Stimulated activated CD8-positive, alpha-beta memory T cell treated with anti-CD3 and anti-CD28 coated beads, Interleukin-7, amount 100 ng/mL, for 24 hours (primary cell): ENCODE measurements at places on chromosomes 5 and 9.

- no peak for DNase-seq
These were observed 8.7 kb upstream of the ERAP1 start for GRCh38 chr5:96816411-96816939.

DNA sequence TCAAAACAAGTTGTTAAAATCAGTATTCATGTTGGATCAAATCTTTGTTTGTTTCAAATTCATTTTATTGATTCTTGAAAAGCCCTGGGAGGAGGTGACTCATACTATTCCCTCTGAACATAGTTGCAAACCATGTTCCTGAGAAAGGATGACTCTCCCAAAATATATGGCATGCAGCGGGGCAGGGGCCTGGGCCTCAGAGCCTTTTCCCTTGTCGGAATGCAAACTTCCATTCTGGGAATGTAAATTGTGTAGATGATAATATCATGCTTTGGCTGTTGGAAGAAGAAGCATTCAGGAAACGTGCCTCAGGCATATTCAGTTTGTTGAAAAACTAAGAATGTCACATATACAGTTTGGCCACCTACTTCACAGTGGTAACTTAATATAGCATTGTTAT lies 242.0 kb downstream of the AUH start:
- no peak for DNase-seq

DNA sequence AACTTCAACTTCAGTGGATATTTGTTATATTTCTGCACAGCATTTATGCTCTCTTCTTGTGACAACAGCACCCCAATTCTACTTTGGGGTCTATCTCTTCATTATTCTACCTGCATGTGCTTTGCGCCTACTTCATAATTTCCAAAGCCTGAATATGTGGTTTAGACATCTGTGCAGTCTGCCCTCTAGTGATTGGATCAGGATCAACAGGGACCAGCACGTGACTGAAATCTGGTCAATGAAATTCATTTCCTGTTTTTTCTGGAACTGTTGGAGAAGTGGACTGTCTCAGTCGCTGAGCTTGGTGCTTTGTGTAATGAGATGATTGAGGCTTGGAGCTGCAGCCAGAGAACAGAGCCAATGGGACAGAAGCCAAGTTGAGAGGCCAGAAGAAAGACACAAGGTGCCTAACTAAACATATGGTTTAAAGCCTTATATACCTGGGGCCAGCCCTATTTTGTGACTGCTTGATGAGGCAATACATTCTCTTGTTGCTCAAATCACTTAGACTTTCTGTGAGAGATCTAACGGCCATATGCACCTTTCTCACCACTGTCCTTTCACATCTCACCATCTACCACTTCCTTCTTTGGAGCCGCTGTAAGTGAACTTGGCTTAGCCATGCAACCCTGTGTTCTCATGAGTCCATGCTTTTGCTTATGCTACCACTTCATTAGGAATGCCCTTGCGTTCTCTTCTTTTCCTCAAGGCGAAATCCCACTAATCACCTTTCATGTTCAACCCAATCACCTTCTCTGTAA lies 68.8 kb upstream of the PPP2R2B start:
- no peak for DNase-seq

- no peak for DNase-seq
These were observed 44.2 kb downstream of the NACC2 start for GRCh38 chr9:136050701-136051452.

DNA sequence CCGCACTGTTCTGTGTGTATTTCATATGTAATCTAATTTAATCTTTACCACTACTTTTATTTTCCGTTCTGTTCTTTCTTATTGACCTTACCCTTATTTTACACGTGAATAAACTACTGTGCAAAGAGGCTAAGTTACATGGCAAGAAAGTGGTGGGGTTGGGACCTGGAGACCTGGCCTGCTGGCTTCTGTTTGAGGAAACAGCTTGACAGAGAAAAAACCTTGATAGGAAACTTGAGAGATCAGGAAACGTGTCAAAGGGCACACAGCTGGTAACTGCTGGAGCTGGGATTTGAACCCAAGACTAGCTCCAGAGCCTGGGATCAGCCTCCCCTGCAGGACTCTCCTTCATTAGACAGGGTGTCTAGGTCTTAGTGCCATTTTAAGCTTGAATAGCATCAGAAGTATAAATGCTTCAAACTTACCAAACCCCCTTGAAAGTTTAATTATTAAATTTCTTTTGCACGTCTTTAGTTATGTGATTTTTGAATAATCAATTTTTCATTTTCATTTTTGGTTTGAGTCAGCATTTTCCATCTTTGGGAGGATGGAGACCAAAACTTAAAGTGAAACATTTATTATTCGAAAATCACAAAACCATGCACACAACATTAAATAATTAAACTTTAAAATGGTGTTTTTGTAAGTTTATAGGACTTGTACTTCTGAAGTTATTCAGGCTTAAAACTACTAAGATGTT lies 129.5 kb downstream of the RGS3 start:
- DNase-seq = no peak

- no peak for DNase-seq
These were observed 76.6 kb upstream of the NTRK2 start for GRCh38 chr9:84592918-84593317.

DNA sequence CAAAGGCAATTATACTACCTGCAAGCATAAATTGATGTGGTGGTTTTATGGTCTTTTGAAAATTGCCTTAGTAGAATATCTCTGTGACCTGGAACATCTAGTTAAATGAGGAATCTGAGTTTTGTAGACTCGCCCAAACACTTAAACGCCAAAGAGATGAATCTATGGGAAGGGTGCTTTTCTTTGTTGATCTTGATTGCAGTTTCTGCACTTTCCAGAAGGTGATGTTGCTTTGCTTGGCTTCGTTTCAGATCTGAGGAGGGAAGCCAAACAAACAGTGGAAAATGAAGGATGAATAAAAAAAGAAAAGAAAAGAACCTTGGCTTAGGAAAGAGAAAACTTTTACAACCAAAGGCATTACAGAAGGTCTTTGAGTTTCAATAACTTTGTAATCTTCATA lies 1021.2 kb downstream of the NR2F1-AS1 start:
- no peak for DNase-seq

DNA sequence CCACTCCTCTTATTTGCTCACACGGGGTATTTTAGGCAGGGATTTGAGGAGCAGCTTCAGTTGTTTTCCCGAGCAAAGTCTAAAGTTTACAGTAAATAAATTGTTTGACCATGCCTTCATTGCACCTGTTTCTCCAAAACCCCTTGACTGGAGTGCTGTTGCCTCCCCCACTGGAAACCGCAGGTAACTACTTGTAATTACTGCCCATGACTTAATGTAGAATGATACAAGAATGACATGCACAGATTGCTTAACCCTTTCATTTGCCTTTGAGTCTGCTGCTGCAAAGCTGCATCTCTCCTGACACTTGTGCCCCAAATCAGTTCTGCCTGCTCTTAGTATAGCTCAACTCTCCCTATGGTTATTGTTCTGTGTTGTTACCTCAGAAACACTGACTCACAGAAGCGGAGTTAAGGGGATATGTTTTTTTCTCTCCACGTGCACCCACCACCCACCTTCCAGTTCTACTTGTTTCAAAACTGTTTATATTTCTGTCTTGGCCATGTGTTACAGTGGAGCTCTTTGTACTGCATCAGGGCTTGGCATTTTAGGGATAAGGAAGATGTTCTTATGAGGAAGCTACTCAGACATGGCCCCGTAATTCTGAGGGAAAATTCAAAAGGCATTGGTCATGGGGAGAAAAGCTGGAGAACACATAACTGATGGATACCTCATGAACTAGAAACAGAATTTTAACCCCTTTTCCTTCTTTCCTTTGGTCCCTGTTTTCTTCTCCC lies 2.3 kb downstream of the ADRB2 start:
- DNase-seq = no peak

GRCh38 chr5:34718516-34718915 lies 62.4 kb downstream of the RAI14 start:
- no peak for DNase-seq

DNA sequence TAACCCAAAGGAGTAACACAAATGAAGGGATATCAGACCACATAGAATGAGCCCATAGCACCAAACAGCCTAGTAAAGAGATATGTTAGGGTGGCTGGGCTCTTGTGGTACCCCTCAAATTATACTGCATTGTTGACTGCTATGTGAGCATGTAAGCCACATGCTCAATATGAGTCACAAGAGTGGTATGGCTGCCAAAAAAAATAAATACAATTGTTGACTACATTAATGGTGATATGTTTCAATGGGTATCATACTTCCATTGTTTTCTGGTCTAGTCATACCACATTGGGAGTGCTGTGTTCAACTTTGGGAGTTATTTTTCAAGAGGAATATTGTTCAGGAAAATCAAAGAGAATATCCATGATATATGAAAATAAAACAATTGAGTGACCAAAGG lies 162.4 kb upstream of the PIK3R1 start:
- no peak for DNase-seq

DNA sequence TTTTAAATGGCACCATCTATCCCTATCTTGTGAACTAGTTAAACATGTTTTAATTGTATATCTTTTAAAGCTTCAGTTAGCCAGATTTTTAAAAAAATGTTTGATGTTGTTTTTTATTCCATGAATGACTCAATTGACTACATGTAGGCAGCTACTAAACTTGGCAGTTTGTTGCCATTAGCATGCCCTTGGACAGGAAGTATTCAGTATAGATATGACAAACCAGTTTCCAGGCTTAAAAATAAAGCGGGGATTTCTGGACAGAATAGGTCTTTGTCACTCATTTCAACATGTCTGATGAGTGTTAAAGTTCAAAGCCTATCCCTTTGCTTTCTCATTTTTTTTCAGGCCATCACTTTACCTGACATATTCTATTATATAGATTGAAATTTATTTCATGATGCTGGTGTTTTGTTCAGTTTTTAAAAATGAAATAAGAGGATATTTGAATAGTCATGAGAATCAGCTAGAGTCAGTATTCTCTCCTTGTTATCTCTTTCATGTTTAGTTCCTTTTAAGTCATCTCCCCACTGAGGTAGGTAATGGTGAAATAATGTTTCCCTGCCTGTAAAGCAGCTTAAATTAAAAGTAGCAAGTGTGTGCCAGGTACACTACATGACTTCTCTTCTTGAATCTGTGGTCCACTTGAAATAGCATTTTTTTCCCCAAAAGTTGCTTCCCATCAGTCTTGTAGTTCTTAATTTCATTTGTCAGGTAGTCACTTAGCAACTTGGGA lies 11.9 kb downstream of the TNFAIP8 start:
- no peak for DNase-seq

GRCh38 chr5:173429489-173430150 lies 101.4 kb upstream of the STC2 start:
- DNase-seq = no peak

GRCh38 chr9:106834888-106835287 lies 28.1 kb upstream of the ZNF462 start:
- DNase-seq = no peak

GRCh38 chr5:126754609-126755008 lies 22.3 kb upstream of the LMNB1 start:
- DNase-seq = no peak

GRCh38 chr5:107952450-107952849 lies 281.7 kb upstream of the EFNA5 start:
- no peak for DNase-seq

- no peak for DNase-seq
These were observed 138.9 kb downstream of the NXNL2 start for GRCh38 chr9:88673886-88674285.

- DNase-seq = no peak
These were observed 78.5 kb downstream of the CD180 start for GRCh38 chr5:67118050-67118620.

DNA sequence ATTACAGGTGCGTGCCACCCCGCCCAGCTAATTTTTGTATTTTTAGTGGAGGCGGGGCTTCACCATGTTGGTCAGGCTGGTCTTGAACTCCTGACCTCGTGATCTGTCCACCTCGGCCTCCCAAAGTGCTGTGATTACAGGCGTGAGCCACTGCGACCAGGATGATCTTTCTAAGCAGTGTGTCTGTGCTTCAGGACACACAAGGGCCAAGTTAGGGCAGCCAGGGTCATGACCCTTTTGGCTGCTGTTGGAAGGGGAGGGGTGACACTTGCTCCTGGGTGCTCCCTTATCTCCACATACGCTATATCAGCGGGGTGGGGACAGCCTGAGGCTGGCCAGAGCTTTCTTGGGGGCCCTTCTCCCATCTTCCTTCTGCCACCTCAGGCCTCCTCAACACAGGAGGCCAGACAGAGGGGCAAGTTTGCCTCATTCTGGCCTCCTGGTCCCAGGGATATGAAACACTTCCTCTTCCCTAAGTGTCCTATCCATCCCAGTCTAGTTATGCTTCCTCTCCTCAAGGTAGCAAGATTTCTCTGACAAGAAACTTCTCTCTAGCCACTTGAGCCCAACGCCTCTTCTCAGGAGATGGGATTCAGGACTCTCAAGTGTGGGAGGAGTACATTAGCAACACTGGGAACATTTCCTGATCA lies 1.9 kb upstream of the ZNF79 start:
- DNase-seq = no peak

GRCh38 chr9:114327749-114328148 lies 1.9 kb upstream of the ORM2 start:
- DNase-seq = no peak

GRCh38 chr5:68757006-68757405 lies 336.8 kb upstream of the SLC30A5 start:
- DNase-seq = no peak

GRCh38 chr5:147520450-147520849 lies 10.6 kb upstream of the DPYSL3 start:
- DNase-seq = no peak

DNA sequence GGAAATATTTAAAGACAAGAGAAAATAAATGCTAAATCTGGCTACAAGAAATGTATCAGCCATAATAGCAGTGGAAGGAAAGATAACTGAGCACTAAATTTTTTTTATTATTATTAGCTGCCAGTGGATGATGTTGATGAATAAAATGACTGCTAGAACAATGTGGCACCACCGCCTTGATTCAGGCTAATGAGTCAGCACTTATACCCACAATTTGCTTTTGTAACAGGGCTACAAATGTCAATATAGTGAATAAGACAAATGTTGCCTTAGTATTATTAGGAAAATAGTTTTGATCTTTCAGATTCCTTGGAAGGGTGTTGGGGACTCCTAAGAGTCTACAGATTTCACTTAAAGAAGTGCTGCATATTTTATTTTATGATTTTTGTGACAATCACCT lies 555.2 kb upstream of the GRAMD2B start:
- no peak for DNase-seq

GRCh38 chr5:16931334-16932110 lies 4.6 kb downstream of the MYO10 start:
- no peak for DNase-seq

- DNase-seq = peak; percentile 7
These were observed 1.7 kb downstream of the ADAMTS16 start for GRCh38 chr5:5141625-5142525.

- no peak for DNase-seq
These were observed 770.2 kb upstream of the DMAC1 start for GRCh38 chr9:8569823-8570222.

DNA sequence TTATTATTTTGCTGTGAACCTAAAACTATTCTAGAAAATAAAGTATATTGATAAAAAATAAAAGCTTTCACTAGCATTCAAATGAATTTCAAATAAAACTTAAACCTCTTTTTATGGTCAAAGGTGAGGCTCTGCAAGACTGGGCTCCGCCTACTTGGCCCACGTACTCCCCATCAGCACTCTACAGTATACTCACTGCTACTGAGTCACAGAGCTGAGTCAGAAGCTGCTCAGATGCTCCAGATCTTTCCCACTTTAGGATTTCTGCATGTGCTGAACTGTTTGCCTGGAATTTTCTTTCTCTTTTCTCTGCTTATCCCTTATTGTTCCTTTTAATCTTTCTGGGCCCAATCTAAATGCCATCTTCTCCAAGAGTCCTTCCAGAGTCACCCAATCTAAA lies 331.9 kb upstream of the CCNG1 start:
- DNase-seq = no peak
